Activated CD8-positive, alpha-beta memory T cell treated with anti-CD3 and anti-CD28 coated beads, Interleukin-2, amount 10 ng/mL, durations not matched to agents 7 days and 5 days (primary cell): ENCODE measurements at places on chromosomes 7 and 10. TPM values are rescaled to one million over a fixed set of nuclear protein-coding genes. Genes with fewer than 3 reads are reported as not detected.

Gene NEUROG3
- total RNA-seq = not detected

Gene MYO3A
- 0.73 TPM for total RNA-seq

Gene SAMD9L
- total RNA-seq = 119 TPM

Gene EPO
- not detected for total RNA-seq

Gene FAM20C
- total RNA-seq = 0.45 TPM

Gene CYP3A5
- total RNA-seq = not detected

DNA sequence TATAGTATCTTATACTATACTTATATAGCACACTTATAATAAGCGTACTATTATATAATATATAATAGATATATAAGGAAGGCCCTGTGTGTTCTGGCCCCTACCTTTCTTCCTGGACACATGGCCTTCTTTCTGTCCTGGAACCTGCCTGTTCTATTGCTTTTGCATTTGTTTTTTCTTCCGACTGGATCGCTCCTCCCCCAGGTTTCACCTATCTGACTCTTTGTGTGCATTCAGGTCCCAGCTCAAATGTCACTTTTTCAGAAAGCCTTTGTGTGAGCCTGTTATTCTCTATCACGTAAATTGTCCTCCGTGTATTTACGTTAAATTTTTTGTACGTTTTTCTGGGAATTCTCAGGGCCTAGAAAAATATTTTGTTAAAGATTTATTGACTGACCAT is 2.9 kb upstream of the TRIM8 start:
- no peak for DNase-seq

DNA sequence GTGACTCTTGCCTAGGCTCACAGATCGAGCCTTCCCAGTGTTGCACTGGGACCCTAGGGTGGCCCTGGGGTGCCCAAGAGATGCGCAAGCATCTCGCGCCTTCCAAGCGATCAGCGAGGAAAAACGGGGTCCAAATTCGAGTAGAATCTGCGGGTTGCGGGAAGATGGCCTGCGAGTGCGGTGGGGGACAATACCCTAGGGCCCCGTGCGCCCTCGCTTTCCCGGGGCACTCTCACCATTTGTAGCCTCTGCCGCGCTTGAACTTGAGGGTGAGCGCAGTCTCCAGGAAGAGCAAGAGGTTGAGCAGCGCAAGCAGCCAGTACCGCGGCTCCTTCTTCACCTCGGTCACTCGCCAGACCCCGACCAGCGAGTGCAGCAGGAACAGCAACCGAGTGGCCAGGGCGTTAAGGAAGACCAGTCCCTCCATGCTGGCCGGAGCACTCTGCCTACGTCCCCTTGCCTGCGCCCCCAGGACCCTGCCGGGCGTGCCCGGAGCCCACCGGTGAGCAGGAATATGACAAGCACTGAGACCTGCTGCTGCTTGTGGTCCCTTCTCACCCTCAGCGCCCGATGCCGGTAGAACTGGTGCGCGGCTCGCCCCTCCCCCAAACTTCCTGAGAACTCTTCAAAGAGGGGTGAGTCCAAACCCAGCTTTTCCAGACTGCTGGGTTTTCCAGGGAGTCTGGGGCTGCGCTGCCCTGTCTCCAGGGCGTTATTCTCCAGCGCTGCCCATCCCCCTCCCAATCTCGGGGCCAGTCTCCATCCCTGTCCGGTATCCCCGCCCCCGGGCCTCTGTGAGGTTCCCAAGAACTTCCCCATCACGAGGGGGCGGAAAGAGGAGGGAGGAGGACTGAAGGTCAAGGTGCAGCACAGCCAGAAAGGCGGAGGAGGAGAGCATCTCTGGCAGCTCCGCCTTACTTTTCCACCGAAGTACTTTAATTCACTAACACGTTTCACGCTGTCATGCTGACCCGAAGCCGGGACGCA is at the start of gene TMEM26:
Gene TMEM26, minus strand, starts transcription at position 727 of the 987 bp plus-strand sequence. Its CDS starts 300 bp downstream, at position 427.
- DNase-seq = no peak

- no peak for DNase-seq
Observed at GRCh38 chr10:24858288-24859270, 93.8 kb downstream of the PRTFDC1 start.

DNA sequence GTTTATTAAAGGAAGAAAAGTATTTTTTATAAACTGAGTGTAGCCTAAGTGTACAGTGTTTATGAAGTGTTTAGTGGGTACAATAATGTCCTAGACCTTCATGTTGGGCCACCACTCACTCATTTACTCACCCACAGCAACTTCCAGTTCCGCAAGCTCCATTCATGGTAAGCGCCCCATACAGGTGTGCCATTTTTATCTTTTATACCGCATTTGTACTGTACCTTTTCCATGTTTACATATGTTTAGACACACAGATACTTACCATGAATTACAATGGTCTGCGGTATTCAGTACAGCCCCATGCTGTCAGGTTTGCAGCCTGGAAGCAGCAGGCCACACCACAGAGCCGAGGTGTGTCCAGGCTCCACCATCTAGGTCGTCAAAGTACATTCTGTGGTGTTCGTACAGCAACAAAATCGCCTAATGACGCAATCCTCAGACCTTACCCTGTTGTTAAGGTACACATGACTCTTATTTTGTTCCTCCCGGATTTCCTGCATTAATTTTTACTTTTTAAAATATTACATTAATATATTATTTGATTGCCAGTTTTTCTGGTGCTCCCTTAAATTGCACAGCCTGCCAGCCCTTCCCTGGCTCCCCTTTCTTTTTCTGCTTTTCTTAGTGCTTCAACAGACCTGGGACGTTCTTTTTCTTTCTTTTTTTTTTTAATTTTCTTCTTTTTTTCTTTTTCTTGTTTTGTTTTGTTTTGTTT is 881 bp upstream of the SSBP1 start:
- DNase-seq = peak; percentile 44

DNA sequence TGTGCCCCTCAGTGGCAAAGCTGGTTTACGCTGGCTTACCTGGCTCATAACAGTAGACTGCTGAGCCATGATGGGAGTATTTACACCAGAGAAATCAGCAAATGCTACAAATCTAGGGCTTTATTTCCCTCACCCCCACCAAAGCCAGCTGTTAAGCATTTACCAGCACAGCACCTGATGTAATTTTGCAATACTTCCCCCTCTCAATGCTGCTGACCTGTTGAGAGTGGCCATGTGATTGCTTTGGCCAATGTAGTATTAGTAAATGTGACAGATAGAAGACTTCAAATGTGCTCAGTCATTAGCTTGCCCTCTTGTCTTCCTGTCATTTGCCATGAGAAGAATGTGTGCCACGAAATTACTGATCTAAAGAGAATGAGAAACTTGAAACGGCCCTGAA is 46.6 kb downstream of the HERPUD2 start:
- DNase-seq = no peak

- no peak for DNase-seq
Observed at GRCh38 chr10:22742678-22743077, 28.3 kb upstream of the PIP4K2A start.

DNA sequence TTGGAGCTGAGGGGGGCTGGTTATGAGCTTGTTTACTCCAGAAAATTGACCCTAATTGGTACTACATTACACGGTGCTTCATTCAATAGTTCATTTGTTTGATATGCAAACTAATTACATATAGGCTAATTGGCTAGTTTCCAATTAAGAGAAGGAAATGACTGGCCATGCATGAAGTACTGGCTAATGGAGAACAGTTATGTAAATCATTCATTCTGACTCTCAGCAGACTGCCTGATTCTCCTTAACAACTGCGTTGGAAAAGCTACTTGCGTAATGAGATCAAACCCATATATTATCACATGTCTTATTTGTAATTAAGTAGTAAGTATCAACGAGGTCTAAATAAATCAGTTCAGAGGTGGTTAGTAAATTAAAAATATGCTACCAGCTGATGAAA is 81.8 kb upstream of the CTTNBP2 start:
- DNase-seq = no peak

- DNase-seq = no peak
Observed at GRCh38 chr10:64813391-64813790, 1292.2 kb downstream of the REEP3 start.

DNA sequence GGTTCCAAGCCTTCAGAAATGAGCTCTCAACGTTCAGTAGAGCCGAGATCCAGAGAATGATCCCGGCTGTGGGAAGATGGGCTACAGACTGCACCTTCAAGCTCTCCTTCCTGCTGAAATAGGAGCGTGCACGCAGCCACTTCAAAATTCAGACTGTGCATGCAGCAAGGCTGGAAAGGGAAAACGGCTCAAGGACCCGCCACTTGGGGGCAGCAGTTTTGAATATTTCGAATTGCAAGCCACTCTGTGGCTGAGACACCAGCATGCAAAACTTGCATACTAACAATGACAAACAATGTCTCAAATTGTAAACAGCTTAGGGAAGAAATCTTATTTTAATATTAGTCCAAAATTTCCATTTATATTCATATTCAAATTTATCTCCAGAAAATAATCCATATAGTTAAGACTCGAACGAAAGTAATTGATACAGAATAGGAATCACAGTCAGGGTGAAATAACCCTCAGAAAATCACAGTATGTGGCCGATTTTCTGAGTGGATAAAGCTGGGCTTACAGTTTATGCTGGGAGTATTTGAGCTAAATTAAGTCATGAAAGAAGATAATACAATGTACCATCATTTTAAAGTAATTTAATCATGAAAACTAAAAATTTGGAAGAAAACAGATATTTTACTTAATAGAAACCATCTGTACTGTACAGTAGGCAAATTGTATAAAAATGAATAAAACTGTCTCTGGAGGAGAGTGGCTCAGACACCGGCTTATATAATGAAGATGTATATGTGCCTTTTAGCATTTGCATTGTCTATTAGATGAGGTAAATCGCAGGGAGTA is 137.9 kb upstream of the MKI67 start:
- peak; percentile 69 for DNase-seq

- no peak for DNase-seq
Observed at GRCh38 chr10:103645141-103646054, 151.9 kb downstream of the NEURL1 start.

- no peak for DNase-seq
Observed at GRCh38 chr7:44277391-44277790, 48.0 kb downstream of the CAMK2B start.

DNA sequence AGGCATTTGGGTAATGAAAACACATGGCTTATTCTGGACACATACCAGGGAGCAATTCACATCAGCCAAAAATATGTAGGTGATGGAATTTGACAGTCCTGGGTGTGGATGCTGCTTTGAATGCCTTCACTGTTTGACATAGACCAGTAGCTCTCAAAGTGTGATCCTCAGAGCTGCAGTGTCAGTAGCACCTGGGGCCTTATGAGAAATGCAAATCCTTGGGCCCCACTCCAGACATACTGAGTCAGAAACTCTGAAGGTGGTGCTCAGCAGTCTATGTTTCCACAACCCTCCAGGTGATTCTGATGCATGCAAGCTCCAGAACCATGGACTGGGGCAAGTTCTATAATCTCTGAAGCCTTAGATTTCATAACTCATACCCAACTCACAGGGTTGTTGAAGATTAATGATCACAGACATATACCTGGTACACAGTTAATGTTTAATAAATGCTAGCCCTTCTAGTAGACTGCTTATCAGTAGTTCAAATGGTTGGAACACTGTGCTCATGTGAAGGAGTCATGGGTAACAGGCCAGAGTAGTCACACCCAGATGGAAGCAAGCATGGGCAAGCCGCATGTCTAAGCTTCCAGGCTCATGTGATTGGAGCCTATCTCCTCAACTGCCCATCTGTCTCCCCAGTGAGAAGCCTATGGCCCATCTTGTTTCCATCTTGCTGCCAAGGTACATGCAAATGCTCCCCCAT is 715.7 kb downstream of the GRID1 start:
- no peak for DNase-seq

DNA sequence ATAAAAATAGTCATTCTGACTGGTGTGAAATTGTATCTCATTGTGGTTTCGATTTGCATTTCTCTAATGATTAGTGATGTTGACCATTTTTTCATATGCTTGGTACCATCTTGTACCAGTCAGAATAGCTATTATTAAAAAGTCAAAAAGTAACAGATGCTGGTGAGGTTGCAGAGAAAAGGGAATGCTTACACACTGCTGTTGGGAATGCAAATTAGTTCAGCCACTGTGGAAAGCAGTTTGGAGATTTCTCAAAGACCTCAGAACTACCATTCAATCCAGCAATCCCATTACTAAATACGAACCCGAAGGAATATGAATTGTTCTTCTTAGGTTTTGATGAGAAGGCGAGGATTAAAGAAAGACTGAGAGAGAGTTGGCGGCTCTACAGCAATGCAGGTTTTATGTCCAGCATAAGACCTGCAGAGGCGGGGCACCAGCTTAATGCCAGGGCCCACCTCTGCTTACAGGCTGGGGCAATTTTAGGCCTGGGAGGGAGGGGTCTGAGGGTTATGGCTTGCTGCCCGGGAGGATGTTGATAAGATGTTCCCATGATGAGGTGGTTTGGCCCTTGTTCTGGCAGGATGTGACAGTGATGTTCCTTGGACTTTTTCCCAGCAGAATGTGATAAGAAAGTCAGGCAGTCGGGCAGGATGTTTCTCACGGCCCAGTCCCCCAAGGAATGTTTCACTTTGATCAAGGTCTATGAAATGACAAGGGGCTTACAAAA is 74.4 kb downstream of the MEST start:
- no peak for DNase-seq
